ENCODE measurements at places on chromosomes 6 and 20.

- DNase-seq: no peak
Measured at GRCh38 chr6:143055213-143055612, 5.5 kb upstream of the AIG1 start.

GRCh38 chr6:33207552-33208090 lies 679 bp upstream of the RING1 start:
- DNase-seq: peak; percentile 79

DNA sequence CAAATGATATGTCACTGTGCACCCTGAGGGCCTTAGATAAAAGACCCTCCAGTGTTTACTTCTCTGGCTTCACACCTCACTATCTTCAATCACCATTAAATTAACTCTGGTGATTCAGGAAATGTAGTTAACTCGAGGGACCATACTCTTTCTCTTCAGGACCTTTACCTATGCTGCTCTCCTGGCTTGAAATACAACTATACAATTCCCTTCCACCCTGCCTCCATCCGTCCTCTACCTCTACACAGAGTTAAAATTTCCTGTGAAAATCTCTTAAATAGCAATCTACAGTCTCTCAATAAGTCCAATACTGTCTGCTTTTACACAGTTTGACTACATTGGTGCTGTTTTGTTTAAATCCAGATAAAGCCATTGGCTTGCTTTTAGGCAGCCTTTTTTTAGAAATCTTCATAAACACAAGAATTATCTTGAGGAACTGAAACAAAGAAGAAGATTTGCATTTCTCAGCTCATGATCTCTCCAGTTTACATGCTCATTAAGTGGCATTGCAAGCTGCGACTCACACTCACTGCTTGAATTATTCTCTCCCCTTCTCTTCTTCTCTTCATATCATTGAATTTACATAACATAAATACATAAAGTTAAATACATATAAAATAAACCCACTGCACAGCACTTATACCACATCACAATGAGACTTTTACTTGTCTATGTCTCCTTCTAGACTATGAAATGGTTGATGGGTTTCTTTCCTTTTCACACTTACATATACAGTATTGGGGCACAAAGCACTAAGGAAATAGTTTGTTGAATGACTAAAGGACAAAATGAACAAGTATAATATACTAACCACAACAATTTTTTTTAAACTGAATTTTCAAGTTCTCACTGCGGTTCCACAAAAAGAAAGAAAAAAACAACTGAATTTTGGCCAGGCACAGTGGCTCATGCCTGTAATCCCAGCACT lies 239.0 kb upstream of the KCNQ5 start:
- DNase-seq: no peak

GRCh38 chr6:129264480-129265045 lies 381.6 kb downstream of the LAMA2 start:
- no peak for DNase-seq

DNA sequence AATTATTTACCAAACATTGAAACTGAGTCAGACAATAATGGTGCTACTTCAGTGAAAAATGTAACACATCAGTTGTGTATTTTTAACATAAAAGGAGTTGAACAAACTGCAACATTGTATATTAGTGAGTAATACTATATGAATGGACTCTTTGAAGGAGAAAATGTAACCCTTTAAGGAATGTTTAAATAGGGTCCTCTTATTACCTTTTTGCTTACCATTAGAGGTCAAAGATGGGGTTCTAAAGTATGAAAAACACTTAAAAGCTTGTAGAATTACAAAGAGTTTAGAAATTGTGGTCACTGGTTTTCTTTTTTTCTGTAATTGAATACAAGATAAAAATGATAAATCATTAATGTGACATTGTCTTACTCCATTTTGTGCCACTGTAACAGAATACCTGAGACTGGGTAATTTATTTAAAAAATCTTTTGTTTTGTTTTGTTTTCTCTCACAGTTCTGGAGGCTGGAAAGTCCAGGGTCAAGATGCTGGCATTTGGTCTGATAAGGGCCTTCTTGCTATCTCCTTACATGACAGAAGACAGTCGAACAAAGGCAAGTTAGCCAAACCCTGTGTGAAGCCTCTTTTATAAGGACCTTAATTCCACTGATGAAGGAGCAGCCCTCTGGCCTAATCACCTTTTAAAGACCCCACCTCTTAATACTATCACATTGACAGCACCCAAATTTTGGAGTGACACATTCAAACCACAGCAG lies 43.2 kb downstream of the SESN1 start:
- peak; percentile 7 for DNase-seq

DNA sequence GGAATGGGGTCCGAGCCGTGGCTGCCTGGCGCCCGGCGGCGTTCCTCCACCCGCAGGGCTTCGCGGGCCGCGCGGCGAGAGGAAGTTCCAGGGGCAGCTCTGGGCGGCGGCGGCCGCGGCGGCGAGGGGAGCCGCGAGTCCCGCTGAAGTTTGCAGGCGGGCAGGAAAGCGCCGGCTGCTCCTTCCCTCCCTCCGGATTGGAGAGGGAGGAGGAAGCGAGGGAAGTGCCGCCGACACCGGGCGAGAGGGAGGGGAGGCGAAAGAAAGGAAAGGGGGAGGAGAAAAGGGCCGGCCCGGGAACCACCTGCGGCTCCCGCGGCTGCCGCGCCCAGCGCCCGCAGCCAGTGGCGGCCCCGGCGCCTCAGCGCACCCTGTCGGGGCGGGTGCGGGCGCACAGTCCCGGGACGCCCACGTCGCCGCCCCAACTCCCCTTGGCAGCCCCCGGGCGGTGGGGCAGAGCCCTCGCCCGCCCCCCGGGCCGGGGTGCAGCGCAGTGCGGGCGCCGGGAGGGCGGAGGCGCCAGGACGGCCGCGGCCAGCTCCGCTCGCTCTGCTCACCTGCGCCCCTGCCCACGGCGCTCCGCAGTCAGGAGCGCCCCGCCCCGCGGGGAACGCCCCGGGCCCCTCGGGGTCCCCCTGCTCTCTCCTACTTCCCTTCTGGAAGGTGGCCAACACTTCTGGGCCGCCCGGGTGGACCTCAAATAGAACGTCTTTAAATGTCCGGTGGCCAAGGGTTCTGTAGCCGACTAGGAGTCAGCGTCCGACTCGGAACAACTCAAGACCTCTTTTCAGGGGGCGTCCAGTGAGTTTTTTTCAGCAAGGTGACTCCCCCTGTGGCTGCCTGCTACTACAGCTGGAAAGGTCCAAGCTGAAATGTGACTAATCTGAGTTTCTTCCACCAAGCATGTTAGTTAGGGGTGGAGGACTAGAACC lies 80.3 kb upstream of the CCDC28A start:
- DNase-seq: peak; percentile 77

DNA sequence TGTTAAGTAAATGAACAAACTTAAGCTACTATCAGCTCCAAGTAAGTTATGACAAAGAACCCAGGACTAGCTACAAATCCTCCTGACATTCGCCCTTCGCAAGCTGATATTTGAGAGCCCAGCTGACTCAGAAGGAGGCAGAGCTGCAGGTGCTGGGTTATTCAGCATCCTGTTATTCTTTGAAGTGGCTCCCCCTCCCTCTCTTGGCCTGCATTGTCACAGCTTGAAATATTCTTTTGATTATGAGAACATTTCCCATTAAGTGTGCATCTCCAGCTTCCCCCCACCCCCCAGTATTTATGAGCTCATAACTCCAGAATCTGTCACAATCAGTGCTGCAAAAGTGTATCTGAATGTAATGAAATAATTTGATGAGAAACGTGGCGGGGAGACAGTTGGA lies 78.8 kb upstream of the RALY start:
- peak; percentile 86 for DNase-seq

DNA sequence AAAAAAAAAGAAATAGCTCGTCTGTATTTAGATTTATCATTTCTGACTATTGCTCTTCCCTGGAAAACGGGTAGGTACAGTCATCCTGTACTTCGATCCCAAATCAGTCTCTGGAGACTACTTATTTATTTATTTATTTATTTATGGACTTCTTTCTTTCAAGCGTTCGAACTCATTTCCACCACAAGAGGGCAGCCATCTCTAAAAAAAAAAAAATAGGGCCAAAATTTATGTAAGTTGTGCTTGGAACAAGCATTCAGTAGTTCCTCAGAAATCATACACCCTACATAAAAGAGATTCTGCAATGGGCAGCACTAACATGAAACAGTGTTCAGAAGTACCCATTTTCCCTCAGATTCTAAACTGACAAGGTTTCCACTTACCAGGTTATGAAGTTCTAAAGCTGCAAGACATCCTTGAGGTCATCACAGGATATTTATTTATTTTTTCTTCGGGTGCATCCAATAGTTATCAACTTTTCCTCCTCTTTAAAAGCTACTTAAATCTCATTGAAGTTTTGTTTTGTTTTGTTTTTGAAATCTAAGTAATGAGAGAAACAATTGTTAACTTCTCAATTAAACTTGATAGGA lies 1.9 kb upstream of the BMP2 start:
- DNase-seq: peak; percentile 64

DNA sequence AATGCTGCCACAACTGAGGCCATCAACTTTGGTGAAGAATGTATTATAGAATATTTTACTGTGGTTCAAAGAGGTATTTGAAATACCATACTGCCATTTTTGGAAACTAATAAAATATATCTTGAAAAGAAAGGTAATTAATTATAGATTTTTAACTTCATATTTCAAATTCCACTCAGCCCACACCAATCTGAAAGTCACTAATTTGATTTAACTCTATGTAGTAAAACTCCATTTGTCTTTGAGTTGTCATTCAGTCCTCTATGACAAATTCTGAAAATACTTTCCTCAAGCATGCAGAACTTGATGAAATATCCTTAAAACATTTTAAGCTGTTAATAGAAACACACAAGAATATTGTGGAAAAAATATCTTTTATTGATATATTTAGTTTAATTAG lies 1196.7 kb upstream of the CITED2 start:
- DNase-seq: no peak

DNA sequence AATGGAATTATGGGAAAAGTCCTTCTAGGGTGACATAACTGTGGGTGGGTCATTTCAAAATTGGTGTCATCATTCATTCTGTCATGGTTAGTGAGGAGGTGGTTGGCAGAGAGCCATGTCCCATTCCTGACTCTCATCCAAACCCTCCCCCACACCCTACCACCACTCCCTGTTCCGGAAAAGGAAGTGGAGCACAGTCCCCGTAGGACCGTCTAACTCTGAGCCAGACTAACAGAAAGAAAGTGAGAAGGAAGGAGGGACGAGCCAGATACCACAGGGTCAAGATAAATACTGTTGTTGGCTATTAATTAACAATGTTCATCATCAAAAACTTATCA lies 4.8 kb downstream of the TRIM10 start:
- DNase-seq: peak; percentile 55

GRCh38 chr20:51736947-51737346 lies 31.2 kb downstream of the ATP9A start:
- no peak for DNase-seq

DNA sequence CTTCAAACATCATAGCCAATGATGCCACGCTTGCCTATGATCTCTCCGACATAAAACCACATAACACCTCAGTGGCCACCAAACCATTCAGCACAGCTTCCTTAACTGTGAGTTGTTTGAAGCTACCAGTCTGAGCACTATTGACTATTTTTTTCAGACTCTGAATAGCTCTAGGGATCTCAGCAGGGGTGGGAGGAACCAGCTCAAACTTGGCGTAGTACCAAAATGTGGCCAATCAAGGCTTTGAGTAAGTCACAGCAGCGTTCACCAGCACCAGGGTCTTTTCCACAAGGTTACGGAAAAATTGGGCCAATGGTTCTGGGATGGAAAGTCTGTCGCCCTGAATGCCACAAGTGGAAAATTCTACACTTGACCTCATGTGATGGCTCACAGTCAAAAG lies 70.6 kb downstream of the SMPDL3A start:
- no peak for DNase-seq

DNA sequence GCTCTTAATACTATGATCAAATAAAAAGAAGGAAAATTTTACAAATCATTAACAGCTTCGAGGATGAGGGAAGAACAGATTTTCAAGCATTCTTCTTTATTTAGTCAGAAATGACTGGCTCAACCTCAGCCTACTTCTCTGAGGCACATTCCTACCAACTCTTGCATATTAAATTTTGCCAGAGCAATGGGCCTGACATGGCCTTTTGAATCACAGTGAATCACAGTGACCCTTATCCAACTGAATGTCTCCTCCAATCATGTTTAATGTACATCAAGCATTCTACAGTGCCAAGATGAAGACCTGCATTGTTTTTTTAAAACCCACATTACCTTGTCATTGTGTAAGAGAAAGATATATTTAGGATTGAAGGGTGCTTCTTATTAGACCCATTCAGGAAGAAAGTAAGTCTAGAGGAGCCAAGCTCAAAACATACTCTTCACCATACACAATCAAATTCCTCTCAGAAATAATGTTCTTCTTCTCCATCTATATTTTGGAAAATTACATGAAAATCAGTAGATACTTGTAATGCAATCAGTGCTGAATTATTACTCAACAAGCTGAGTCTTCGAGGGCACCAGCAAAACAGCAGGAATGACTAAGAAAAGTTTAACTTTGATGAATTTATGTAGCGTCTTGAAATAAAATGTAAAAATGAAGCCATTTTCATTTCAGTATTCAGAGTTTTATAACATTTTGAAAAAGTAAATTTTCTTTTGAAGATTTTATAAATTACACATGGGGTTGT lies 44.1 kb upstream of the MOXD1 start:
- DNase-seq: peak; percentile 97

GRCh38 chr6:81978230-81978629 lies 225.7 kb upstream of the TENT5A start:
- peak; percentile 51 for DNase-seq

GRCh38 chr6:14058029-14058695 lies 59.4 kb upstream of the CD83 start:
- no peak for DNase-seq
